ENCODE measurements at places on chromosomes 4 and X. TPM values are rescaled to one million over a fixed set of nuclear protein-coding genes. Genes with fewer than 3 reads are reported as not detected.

The HSD17B11 gene
- 52.6 TPM for polyA plus RNA-seq

DNA sequence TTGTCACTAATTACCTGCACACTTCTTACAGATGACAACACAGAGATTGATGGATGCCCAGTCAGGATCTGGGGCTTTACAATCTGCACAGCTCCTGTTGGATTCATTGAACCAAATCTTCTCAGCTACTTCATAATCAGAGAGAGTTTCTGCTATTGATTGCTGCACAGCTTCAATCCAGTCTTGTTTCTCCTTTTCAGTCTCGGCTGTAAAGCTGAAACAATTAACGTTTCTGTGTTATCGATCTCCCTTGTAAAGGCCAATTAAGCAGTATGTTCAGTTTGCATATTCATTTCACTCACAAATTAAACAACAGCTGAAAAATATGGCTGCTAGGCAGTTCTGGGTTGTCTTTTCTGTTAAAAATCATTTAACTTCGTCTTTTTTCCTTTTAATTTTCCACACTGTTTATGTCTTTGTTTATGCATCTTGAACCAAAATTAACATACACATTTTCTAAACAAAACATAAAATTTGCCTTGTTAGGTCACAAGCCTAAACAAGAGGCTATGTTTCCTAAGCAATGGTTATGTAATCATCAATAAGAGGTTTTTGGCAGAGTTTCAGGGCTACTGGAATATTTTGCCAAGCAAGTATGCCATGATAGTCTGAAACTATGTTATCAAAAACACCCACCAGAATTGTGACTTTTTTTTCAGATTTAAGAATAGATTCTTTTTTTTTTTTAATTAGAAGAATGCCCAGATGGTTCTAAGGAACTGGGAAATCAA, 79.2 kb downstream of the ARAP2 start:
- no peak for DNase-seq

DNA sequence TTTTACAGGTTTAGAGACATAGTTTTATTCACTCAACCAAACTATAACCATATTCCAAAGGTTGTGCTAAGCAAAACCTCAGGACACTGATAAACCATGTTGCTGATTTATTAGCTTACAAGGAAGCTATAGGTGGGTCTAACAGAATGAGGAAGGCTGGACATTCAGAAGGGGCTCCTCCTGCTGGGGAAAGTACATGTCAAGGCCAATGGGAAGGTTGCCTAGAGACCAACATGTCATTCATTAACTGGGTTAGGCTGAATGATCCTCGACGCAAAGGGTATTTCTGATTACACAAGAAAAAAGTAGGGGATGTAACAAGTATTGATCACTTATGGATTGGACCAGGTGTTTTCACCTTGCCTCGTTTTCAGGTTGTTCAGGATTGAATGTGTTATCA, 30.3 kb downstream of the SLC10A6 start:
- DNase-seq: no peak

DNA sequence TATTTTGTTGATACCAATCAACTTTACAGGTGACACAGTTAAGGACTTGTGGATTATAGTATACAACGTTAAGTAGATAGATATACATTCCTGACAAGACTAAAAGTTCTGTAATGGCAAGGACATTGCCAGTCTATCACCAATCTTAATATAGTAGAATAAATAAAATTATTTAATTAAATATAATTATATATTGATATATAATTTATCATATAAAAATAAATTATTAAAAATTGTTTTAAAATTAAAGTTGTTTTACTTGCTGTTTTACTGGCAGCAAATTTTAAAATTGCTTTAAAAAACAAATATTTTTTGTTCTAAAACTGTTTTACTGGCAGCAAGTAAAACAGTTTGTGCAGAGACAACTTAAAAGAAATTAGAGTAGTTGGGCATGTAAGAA, 18.7 kb downstream of the TNIP3 start:
- DNase-seq: no peak

The HAND2 gene
- 17.0 TPM for polyA plus RNA-seq
